Activated CD4-positive, alpha-beta T cell treated with anti-CD3 and anti-CD28 coated beads, Interleukin-2, amount 50 U/mL, for 48 hours (primary cell): ENCODE measurements at places on chromosomes 11 and 22.

GRCh38 chr11:105177658-105178057 is 38.1 kb upstream of the CARD18 start:
- DNase-seq, result no peak

- peak; percentile 23 for DNase-seq
Observed at GRCh38 chr11:33687733-33688479, 12.7 kb downstream of the C11orf91 start.

GRCh38 chr22:41341990-41342389 is 39.8 kb upstream of the TEF start:
- no peak for DNase-seq

GRCh38 chr11:69943506-69943905 is 124.3 kb upstream of the FGF3 start:
- no peak for DNase-seq

DNA sequence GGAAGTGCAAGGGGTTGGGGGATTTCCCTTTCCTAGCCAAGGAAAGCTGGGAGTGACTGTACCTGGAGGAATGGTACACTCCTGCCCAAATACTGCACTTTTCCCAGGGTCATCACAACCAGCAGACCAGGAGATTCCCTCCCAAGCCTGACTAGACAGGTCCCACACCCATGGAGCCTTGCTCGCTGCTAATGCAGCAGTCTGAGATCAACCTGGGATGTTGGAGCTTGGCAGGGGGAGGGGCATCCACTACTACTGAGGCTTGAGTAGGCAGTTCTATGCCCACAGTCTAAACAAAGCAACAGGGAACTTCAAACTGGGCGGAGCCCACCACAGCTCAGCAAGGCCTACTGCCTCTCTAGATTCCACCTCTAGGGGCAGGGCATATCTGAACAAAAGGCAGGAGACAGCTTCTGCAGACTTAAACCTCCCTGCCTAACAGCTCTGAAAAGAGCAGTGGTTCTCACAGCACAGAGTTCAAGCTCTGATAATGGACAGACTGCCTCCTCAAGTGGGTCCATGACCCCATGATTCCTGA is 58.5 kb downstream of the SLC22A9 start:
- no peak for DNase-seq

- no peak for DNase-seq
Observed at GRCh38 chr11:61632096-61632495, 48.1 kb upstream of the DAGLA start.

GRCh38 chr11:110478410-110478809 is 48.7 kb downstream of the FDX1 start:
- DNase-seq, result no peak

DNA sequence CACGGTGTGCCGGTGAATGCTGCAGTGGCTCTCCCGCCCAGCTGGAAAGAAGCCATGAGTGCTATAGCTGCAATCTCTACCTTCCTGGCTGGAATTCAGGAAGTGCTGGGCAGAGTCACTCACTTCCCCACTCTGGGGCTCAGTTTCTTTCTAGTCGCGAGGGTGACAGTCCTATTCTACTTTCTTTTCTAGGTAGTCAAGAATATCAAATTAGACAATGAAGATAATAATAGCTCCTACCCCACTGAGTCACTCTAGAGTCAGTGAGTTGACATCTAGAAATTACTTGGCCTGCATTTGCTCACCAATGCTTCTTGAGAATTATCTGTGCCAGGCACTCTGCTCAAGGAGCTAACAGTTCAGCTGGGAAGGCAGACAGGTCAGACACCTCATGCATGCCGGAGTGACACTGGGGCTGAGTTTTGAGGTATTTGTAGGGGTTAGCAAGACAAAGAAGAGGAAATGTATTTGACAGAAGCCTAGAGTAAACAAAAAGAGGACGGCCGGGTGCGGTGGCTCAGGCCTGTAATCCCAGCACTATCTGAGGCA is 3.2 kb downstream of the CENPM start:
- peak; percentile 45 for DNase-seq

- no peak for DNase-seq
Observed at GRCh38 chr11:123473941-123474677, 44.0 kb downstream of the GRAMD1B start.

DNA sequence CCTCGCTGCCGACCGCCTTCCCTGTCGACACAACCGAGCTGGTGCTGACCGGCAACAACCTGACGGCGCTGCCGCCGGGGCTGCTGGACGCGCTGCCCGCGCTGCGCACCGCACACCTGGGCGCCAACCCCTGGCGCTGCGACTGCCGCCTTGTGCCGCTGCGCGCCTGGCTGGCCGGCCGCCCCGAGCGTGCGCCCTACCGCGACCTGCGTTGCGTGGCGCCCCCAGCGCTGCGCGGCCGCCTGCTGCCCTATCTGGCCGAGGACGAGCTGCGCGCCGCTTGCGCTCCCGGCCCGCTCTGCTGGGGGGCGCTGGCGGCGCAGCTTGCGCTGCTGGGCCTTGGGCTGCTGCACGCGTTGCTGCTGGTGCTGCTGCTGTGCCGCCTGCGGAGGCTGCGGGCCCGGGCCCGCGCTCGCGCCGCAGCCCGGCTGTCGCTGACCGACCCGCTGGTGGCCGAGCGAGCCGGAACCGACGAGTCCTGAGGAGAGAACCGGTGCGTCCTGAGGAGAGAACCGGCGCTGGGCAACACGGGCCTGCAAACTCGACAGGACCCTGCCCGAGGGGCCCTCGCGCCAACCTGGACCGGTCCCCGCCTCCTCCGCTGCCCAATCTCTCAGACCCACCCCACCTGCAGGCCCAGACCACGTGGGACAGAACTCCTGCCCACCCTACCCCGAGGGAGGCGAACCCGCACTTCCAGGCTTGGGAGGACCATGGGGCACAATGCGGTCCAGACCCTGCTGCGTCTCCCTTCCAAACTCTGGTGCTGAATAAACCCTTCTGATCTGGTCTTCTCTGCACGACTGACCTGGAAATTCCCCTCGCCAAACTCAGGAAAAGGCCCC is 866 bp downstream of the GP1BB start:
- DNase-seq, result peak; percentile 39

DNA sequence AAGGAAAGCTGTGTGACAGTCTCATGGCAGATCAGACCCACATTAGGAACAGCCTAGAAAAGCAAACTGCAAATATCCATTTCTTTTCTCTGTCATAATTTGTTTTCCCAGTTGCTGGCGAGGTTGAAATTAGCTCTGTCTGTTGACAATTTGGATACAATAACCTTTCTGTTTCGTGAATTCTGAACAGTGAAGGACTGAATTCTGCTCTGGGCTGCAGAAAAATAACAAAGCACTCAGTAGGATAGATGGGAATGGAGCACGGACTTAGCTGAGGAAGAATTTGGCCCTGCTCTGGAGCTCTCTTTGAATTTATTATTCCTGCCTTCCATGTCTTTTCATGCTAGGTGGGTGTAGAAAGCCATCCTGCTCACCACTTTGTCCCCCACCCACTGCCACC is 140.3 kb downstream of the RRAS2 start:
- DNase-seq, result no peak

GRCh38 chr22:39907605-39908097 is 6.8 kb downstream of the GRAP2 start:
- DNase-seq, result peak; percentile 29
